ENCODE measurements at places on chromosomes 12 and 14.

- DNase-seq, result no peak
These were observed 195.5 kb upstream of the BTG1 start for GRCh38 chr12:92341065-92341668.

DNA sequence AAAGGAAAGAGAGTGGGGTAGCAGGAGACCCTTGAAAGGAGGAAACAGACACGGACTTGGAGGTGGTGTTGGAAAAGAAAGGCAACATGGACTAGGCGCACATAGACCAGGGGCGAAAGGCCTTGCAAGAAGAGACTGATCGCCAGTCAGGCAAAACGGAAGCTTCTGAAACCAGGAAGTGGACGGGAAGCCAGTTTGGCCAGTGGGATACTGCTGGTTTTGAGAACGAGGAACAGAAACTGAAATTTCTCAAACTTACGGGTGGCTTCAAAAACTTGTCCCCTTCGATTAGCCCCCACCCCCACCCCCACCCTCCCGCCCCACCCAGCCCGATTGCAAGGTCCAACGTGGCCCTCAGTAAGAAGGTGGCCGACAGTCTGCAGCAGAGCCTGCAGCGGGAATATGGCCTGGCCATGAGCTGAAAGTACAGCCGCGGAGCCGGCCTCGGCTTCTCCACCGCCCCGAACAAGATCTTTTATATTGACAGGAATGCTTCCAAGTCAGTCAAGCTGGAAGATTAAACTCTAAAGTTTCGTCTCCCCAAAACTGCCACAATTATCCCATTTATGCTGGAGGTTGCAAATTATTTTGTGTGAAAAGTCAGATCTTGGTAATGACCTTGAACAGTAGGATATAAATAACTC, 364.7 kb downstream of the BCAT1 start:
- no peak for DNase-seq

- DNase-seq, result no peak
These were observed 8.8 kb downstream of the AICDA start for GRCh38 chr12:8603856-8604255.

GRCh38 chr12:32499048-32499447, 99.7 kb downstream of the FGD4 start:
- DNase-seq, result no peak

- no peak for DNase-seq
These were observed 313.3 kb upstream of the SFSWAP start for GRCh38 chr12:131397493-131398181.

- no peak for DNase-seq
These were observed 107.4 kb downstream of the DNAI7 start for GRCh38 chr12:25087596-25087995.

DNA sequence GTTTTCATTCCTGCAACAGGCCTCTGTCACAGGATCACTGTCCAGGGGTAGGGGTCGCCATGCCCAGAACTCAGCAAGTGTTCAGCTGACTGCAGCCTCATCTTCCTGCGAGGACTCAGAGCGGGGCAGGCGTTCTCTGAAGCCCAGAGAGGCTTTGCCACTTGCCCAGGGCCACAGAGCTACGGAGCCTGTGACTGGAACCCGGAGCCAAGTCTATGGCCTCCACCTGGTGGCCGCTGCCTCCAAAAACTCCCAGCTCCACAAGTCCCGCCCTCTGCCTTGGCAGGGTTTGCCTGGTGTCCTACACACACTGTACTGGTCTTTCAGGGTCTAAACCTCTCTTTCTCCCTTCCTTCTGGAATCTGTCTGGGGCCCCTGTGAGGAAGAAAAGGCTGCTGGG, 8.7 kb upstream of the PPP1R13B start:
- DNase-seq, result no peak

DNA sequence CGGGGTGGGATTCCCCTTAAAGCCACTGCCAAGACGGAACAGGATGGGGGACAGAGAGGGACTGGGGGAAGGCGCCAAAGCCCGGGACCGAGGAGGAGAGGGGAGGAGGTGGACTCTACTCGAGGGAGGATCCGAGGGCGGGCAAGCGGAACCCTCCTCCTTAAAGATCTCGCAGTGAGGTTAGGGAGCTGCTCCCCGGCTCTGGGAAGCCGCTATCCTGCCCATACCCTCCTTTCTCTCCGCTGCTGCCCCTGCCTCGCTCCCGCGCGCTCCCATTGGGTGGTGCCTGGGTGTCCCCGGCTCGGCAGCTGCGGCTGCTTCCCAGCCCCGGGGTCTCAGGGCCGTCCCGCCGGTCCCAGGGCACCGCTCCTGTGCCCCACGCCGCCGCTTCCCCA, 16.4 kb downstream of the KRT18 start:
- no peak for DNase-seq

GRCh38 chr14:58796242-58797009, 158.7 kb downstream of the DACT1 start:
- DNase-seq, result no peak
